ENCODE measurements at places on chromosomes 12 and 14.

DNA sequence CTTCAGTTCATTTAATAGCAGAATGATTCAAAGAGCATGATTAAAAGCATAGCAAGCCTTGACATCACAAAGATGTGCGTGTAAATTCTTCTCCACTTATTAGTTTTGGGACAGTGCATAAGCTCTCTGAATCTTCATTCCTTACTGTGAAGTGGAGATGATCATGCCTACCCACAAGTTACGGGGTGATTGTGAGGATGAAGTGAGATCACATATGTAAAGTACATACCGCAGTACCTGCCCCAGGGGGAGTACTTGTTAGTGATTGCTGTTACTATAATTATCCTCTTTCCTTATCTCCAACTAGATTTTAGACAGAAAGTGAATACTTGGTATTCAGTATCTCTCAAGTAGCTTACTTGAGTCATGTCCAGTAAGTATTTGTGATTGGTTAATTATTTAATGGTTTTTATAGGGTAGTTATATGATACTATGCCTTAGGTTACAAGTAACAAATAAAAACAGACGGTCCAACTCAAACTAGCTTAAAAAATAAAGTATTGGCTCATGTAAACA is 6.0 kb downstream of the RAD9B start:
- DNase-seq, result no peak

GRCh38 chr12:48296586-48297282 is 54.0 kb downstream of the ZNF641 start:
- DNase-seq, result no peak

- DNase-seq, result no peak
These were observed 22.8 kb downstream of the UTP20 start for GRCh38 chr12:101302741-101303140.

DNA sequence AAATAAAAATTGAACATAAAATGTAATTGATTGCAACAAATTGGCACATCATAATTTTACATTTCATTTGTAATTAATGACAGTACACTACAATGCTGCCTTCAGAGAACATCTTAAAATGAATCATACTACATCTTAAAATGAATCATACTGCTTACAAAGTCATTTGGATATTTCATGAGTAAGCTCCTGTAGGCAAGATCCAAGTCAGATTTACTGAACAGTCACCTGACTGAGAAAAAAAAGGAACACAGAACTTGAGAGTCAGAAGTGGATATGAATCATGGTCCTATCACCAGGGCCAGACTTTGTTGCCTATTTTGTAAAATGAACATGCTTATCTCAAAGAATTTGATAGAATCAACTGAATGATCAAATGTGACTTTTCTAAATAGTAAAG is 32.7 kb upstream of the FBLN5 start:
- no peak for DNase-seq

All from esophagus squamous epithelium (tissue), 5 donors.